ENCODE measurements at places on chromosomes 4 and X.

GRCh38 chr4:107278791-107279483 is 242.8 kb upstream of the DKK2 start:
- DNase-seq: no peak

- DNase-seq: no peak
Observed at GRCh38 chr4:68366600-68366999, 16.7 kb upstream of the YTHDC1 start.

- no peak for DNase-seq
Observed at GRCh38 chr4:85656759-85657505, 182.0 kb downstream of the ARHGAP24 start.

DNA sequence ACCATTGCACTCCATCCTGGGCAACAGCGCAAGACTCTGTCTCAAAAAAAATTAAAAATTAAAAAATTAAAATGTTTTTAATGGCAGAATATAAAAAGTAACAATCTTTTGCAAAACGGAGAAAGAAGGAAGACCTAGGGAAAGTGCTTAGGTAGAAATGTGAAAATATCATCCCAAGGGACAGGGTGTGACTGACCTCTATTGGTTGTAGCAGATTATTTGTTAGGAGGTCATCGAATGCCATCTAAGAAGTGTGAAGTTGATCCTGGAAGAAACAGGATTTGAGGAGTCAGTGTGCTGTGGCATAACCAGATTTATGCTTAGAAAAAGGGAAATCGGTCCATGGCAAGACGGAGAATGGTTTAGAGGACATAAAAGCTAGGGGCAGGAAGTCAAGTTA is 18.1 kb upstream of the C4orf36 start:
- no peak for DNase-seq

DNA sequence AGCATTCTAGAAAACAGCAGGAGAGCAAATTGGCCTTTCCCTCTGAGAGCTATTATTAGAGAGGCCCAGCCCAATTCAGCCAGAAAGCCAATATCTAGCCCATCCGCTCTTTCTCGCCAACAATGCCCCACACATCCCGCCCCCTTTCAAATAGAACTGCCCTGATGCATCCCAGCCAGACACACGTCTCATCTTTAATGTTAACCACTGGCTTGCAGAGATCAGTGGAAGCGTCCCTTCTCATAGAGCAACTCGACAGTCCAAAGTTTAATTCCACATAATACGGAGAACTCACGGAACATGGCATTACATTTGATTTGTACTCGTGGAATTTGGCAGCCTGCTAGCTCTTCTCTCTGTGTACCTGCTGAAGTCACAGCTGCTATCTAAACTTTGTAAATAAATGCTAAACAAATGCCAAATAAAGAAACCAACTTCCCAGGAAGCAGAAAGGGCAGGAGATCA is 304.4 kb downstream of the DHX15 start:
- DNase-seq: no peak

- DNase-seq: no peak
Observed at GRCh38 chr4:169005453-169006099, 4.5 kb downstream of the CBR4 start.

DNA sequence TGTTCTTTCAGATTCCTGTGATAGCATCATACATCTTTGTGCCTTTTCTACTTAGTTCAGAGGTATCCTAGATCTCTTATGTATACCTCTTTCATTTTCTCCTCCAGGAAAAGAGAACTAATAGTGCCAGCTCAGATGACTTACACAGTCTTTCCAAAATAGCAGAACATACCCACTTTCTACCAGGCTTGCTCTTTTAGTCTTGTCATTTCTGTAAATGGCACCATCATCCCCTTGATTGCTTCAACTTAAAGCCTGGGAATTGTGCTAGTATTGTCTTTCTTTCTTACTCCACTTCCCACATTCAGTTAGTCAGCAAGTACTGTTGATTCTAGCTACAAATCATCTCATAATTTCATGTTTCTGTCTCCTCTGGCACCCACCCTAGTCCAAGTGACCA is 5.1 kb downstream of the APEX2 start:
- DNase-seq: no peak

- no peak for DNase-seq
Observed at GRCh38 chr4:72577211-72577610, 8.2 kb upstream of the ADAMTS3 start.

DNA sequence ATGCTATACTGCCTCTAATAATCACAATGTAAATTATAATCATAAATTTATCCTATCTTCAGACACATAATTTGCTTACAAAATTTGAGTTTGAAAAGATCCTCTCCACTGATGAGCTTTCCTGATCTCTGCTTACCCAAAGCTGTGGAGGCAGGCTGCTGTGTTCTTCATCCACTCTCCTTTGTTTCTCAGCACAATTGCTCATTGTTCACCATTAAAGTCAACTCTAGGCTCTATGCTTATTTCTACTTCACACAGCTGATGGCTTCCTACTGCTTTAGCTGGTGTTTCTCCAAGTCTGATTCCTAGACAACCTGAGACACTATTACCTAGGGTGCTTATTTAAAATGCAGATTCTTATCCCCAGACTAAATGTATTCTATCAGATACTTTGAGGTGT is 319.7 kb downstream of the PCDH18 start:
- no peak for DNase-seq

DNA sequence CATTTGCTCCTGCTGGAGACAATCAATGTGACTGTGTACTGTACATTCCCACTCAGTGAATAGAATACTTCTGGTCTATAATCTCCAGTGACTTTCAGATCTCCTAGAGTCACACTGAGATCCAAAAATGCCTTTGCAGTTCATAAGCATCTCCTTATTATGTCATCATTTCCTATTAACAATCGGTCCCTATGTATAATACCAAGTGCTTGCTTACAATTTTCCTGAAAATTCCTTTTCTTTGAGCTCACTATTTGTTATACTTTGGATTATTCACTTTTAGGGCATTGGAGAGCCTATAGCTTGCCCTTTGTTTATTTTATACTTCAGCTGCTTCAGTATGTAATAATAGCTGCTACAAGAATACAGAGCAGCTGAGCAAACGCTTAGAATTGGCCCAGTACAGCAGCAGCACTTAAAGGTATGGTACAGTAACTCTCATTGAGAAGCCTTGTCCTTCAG is 313.0 kb downstream of the DCTD start:
- DNase-seq: no peak

GRCh38 chr4:156754832-156755570 is 216.6 kb downstream of the PDGFC start:
- DNase-seq: no peak

GRCh38 chr4:163587867-163588266 is 93.4 kb downstream of the TMA16 start:
- no peak for DNase-seq

- DNase-seq: no peak
Observed at GRCh38 chrX:12788645-12789044, 2.6 kb upstream of the PRPS2 start.

GRCh38 chr4:71322425-71322824 is 16.4 kb upstream of the SLC4A4 start:
- no peak for DNase-seq

- no peak for DNase-seq
Observed at GRCh38 chrX:111652719-111653118, 28.3 kb upstream of the ALG13 start.

- DNase-seq: no peak
Observed at GRCh38 chr4:143254491-143255226, 69.9 kb downstream of the USP38 start.
